ENCODE measurements at places on chromosomes 16 and 17. TPM values are rescaled to one million over a fixed set of nuclear protein-coding genes. Genes with fewer than 3 reads are reported as not detected.

Gene WNT9B
- total RNA-seq: 1.6 TPM

DNA sequence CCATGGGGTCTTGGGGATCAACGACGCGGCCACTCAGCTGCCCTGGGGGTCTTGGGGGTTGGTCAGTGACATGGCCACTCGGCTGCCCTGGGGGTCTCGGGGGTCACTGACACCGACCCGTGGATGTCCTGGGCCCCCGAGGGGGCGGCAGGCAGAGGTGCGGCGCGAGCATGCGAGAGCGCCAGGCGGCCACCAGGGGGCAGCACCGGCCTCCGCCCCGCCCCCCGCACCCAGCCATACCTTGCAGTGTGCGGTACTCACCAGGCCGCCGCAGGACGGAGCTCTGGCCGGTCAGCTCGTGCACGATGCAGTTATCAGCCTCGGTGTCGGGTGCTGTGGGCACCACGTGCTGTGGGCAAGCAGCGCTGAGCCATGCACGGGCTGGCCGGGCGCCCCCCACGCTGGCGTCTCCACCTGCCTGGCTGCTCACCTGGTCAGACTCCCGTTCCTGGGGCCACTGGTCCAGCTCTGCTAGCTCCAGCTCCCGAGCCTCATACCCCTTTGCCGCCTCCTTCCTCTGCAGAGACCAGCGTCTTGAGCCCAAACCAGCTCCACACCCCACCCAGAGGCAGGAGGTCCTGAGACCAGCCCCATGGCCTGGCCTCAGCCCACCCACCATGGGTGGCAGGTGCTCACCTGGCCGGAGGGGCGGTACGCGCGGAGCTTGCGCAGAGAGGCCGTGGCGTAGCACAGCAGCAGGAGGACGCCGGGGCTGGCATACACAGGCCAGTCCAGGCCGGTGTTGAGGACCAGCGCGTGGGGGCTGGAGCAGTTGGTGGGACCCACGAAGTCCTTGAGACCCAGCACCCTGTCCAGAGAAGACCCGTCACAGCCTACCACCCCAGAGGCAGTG is 31.2 kb downstream of the CTU2 start:
- H3K27me3 ChIP-seq: no peaks in the 10 kb centered on the region
- H3K27ac ChIP-seq: no peak overlapping the region
- no peaks in the 10 kb centered on the region for H3K36me3 ChIP-seq
- H3K4me1 ChIP-seq: no peaks in the 10 kb centered on the region
- DNase-seq: peak; percentile 65

DNA sequence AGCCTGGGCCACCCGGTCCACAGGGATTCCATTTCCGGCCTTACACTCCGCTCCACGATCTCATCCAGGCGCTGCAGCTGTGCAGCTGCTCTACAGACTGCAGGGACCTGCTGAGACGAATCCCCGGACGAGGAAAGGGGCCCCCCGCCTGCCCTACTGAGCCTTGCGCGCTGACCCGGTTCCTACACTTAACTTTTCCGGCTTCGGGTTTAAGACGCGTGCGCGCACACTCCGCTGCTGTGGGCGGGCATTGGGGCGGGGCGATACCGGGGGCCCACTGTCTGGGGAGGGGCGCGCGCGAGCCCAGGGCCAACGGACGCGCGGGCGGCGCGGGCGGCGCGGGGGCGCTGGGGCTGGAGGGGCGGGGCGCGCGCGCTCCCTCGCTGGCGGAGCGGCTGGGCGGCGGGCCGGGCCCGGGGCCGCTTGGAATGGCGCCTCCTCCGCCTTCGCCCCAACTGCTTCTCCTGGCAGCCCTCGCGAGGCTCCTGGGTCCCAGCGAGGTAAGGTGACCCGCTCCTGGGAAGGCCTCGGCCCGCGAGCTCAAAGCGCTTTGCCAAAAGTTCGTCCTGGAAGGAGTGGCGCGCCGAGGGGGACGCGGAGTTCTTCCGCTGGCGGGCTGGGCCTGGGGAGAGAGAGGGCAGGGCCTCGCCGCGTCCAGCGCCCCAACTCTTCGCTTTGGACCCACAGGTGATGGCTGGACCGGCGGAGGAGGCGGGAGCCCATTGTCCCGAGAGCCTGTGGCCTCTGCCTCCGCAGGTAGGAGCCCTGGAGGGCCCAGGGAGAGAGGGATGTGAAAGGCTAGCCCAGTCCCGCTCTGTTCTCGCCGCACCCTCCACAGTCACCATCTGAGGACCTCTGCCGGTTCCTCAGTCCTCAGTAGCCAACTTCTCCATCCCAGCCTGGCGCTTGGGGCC is at the start of gene TP53I13:
Gene TP53I13, plus strand, starts transcription at position 371 of the 914 bp plus-strand sequence. Its CDS starts 58 bp downstream, at position 429.
- H3K4me3 ChIP-seq: peak within 1 kb of the TSS; percentile 91
- peak; percentile 76 for DNase-seq
- peaks cover 31% of the 10 kb centered on the region for H3K4me1 ChIP-seq
- H3K27ac ChIP-seq: peak within 1 kb of the TSS; percentile 95
- peaks cover 1% of the 10 kb centered on the region for H3K36me3 ChIP-seq
- H3K27me3 ChIP-seq: peaks cover 26% of the 10 kb centered on the region

DNA sequence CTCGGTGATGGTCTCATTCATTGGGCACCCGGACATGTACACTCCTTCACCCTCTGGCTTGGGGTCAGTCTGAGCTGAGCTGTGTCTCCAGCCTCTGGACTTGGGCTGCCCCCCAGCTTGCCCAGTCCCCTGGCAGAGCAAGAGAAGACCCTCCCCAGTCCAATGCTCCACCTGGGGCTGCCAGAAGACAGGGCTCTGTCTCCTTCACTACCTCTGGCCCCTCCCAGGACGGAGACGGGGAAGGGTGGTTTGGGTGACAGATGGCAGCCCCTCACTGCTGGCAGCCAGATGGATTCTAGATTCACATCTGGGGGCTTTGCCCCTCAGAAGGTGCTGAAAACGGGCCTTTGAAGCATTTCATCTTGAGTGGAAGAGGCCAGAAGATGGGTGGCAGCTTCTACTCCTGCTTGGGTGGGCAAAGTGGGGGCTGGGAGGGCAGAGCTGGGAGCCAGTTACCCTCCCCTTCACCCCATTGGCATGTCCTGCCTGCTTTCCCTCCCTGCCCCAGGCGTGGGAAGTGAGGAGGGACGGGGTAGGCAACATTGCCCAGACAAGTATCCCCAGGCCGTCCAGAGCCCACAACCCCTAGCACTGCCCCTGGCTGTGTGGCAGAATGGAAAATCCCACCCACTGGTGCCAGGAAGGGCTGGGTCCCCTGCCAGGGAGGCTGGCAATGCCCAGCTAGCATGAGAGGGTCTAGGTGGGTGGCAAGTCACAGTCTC is 13.9 kb downstream of the NGFR start:
- H3K27me3 ChIP-seq: peaks cover 3% of the 10 kb centered on the region
- peaks cover 48% of the 10 kb centered on the region for H3K4me1 ChIP-seq
- DNase-seq: no peak
- H3K4me3 ChIP-seq: no peak overlapping the region

GRCh38 chr17:67390646-67391361 is 13.7 kb downstream of the PITPNC1 start:
- no peak for DNase-seq
- peak overlapping the region; percentile 69 for H3K27ac ChIP-seq
- peaks cover 13% of the 10 kb centered on the region for H3K4me1 ChIP-seq
- no peaks in the 10 kb centered on the region for H3K36me3 ChIP-seq
- H3K27me3 ChIP-seq: no peaks in the 10 kb centered on the region
- no peak overlapping the region for H3K4me3 ChIP-seq

Gene PRSS27
- total RNA-seq: 7.6 TPM

DNA sequence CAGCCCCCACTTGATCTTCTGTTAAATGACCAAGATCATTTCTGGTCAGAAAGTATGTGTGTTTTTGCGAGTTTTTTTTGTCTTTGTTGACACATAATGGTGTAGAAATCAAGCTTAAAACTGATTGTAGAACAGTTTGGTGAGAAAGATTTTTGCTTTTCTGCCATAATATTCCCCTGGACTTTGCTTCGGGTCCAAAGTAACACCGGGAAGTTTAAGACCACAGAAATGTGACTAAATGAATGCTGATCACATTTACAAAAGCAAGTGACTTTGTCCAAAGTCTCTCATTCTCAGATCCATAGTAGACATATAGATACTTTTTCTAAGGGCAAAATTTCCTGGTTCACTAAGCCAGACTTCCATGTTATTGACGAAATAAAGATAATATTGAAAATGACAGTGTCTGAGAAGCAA is 2.6 kb downstream of the FAM20A start:
- H3K36me3 ChIP-seq: no peaks in the 10 kb centered on the region
- H3K4me3 ChIP-seq: no peak overlapping the region
- DNase-seq: no peak
- H3K27ac ChIP-seq: no peak overlapping the region

DNA sequence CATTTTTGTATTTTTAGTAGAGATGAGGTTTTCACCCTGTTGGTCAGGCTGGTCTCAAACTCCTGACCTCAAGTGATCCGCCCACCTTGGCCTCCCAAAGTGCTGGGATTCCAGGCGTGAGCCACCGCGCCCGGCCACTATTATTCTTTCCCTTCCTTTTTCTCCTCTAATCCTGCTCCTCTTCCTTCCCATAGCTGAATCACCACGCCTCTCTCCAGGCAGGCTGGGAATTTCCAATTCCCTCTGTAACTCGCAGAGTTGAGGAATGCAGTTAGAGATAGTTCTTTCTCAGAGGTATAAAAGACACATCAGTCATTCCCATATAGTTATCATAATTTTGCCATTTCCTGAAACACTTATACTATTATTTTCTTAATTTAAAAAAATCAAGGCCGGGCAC is 11.2 kb downstream of the METTL16 start:
- peaks cover 39% of the 10 kb centered on the region for H3K36me3 ChIP-seq
- DNase-seq: no peak
- no peak overlapping the region for H3K4me3 ChIP-seq

DNA sequence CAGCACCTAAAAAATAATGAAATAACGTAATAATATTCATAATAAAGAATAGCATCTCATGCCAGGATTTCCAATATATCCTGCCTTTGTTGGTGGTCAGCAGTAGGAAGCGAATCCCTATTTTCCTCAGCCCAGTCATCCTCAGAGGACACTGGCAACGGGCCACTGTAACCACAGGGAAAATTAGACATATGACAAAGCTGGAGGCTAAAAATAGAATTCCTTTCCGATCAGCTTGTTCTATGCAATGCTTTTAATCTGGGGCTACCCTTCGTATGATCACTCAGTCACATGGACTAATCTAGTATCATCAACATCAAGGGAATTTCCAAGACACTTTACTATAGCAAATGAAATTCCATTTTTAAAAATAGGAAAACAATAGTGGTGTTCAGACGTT is 246.9 kb upstream of the KCNJ16 start:
- H3K27ac ChIP-seq: no peak overlapping the region
- no peaks in the 10 kb centered on the region for H3K27me3 ChIP-seq
- DNase-seq: no peak
- no peaks in the 10 kb centered on the region for H3K36me3 ChIP-seq

Gene GPR139
- total RNA-seq: not detected

Gene CCL8
- total RNA-seq: not detected

DNA sequence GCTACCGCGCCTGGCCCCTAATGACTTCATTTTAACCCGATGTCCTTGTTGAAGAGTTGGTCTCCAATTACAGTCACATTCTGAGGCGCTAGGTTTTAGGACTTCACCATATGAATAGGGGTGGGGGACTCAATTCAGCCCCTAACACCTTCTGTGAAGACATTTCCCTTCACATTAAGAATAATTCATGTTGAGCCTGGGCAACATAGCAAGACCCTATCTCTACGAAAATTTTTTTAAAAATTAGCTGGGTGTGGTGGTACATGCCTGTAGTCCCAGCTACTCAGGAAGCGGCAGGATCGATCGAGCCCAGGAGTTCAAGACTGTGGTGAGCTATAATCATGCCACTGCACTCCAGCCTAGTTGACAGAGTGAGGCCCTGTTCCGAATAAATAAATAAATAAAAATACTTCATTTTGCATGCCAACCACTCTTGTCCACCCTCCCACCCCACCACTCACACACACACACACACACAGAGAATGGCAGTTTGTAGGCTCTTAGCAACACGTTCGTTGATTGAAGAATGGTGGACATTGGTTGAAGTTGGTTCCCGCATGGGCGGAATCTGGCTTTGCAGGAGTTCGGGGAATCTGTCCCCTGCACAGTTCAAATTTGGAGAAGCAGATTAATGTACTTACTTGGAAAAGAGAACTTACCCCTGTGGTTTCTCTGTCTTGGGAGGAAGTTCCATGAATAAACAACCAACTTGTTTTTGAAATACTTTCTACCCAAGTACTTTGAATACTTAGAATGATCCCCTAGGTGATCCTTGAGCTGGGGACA is 27.8 kb upstream of the TVP23A start:
- H3K4me1 ChIP-seq: no peaks in the 10 kb centered on the region
- H3K27ac ChIP-seq: no peak overlapping the region
- H3K4me3 ChIP-seq: no peak overlapping the region
- DNase-seq: no peak
- peaks cover 37% of the 10 kb centered on the region for H3K27me3 ChIP-seq

DNA sequence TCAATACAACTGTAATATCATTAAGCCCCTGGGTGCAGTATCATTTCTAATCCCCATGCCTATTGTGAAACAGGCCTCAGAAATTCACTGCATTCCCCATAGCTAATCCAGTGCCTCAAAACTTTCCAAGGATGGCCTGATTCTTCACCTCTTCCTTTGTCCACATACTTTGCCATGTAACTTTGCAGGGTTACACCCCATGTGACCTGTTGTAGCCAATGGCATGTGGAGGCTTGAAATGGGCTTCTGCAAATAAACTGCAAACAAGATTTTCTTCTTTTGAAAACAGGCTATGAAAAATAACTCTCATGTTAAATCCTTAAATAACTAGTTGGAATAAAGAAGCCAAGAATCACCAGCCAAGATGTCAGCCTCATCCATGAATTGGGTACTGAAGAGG is 35.9 kb downstream of the ABCA10 start:
- H3K4me3 ChIP-seq: no peak overlapping the region
- no peak overlapping the region for H3K27ac ChIP-seq

DNA sequence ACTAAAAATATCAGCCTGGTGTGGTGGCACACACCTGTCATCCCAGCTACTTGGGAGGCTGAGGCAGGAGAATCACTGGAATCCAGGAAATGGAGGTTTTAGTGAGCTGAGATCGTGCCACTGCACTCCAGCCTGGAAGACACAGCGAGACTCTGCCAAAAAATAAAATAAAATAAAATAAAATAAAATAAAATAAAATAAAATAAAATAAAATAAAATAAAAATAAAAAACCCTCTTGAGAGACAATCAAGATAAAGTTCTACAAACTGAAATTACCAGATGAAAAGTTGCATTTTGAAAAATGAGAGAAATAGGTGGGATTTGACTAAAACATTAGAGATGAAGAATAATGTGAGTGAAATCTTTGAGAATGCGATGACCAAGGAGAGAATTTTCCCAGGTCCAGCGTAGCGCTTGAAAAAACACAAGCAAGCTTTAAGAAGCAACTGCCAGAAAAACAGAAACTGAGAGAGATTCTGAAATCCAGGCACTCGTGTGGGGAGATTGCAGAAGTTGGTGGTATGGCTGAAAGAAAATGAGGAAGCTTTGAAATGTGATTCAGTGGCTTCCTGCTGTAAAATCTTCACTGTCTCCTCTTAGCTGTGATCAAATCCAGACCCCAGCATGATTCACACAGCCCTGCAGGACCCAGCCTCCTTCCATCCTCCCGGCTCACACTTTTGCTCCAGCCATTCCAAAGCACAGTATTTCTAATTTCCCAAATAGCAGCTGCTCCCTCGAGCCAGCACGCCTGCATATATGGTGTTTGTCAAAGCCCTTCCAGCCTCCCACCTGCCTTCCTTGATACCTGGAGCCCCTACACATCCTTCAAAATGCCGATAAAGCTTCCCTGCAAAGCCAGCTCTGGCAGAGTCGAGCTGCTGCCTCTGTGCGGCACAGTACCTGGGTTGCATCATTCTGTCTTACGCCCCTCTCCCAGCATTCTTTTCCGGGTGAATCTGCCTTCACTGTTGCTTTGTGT is 8.2 kb upstream of the CD300E start:
- H3K27me3 ChIP-seq: peaks cover 10% of the 10 kb centered on the region
- H3K27ac ChIP-seq: peak overlapping the region; percentile 20
- peak overlapping the region; percentile 41 for H3K4me3 ChIP-seq
- peaks cover 22% of the 10 kb centered on the region for H3K4me1 ChIP-seq

Measured in mesothelial cell of epicardium (in vitro differentiated cells).